ENCODE measurements at places on chromosomes 12 and 14.

DNA sequence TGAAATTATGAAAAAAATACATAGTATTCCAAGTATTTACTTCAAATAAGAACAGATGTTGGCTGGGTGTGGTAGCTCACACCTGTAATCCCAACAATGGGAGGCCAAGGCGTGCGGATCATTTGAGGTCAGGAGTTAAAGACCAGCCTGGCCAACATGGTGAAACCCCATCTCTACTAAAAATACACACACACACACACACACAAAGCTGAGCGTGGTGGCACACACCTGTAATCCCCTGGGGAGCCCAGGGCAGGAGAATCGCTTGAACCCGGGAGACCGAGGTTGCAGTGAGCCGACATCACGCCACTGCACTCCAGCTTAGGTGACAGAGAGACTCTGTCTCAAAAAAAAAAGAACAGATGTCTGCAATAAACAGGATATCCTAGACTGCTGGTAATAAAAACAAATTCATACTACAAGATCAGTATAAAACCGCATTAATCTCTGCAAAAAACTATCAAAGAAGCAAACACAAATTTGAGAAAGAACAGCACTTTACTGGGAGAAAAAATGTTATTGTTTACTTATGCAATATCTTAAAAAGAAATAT, 23.8 kb downstream of the EEA1 start:
- no peak for DNase-seq

DNA sequence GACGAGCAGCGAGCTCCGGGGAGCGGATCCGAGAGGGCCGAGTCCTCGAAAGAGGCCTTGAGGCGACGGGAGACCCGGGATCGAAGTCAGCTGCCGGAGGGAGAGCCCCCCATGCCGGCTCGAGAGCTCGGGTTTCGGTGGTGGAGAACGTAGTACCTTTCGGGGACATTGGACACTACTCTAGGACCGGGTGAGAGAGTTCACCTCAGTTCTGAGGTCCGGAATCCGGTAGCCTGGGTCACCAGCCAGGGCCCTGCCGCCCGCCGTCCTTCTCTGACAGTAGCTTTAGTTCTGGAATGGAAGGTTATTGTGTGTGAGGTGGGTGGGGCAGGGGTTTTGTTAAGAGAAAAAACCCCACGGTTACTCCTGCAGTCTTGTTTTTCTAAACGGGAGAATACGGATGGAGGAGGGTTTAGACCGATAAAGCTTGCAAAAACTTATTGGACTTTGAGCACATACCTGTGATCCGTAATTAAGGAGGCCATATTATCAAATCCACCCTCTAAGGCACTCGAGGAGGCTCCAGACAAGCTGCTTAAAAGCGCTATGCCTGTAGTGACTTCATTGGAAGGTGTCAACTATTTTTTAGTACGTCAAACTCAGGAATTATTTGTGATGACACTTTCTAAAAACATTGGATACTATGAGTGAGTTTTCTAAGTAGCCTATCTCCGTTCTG, 765 bp downstream of the SCYL2 start:
- peak; percentile 4 for DNase-seq

DNA sequence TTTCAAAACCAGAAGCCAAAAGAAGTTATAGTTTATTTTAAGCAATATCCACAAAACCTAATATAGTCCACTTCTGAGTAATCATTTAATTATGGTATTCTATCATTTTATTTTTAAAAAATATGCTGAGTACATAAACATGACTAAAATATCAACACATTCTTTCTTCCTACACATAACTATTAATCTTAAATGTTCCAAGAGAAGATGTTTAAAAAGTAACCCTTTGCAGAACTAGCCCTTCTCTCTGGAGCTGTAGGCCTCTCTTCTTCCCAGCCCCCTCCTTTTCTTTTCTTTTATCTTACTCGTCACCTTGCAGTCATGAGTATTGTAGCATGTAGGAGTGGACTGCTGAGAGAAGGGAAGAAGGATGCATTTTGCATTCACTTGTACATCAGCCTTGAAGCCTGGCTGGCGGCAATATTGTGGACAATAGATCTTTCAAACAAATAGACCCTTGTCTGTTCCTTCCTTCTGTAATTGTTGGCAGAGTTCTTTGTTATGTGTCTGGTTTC, 941.9 kb downstream of the NRXN3 start:
- DNase-seq: no peak

DNA sequence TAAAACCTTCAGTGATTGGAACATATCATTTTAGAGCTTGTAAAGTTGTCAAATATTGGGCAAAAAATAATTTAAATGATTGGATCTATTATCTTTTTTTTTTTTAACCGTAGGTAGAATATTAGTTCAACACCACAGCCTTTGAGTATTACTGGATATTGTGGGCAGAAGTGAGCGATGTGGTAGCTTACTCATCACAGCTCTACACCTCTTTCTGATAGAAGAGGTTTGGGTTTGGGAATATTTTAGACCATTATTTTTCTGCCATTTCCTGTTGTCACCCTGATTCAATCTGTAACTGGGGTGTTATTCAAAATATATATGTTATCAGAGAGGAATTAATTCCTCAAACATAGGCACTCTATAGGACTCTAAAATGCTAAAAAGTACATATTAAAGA, 34.8 kb upstream of the SLC38A2 start:
- no peak for DNase-seq

- no peak for DNase-seq
These were observed 38.4 kb upstream of the BCL2L14 start for GRCh38 chr12:12032260-12032791.

GRCh38 chr12:103833095-103833775, 7.8 kb downstream of the NT5DC3 start:
- DNase-seq: no peak

DNA sequence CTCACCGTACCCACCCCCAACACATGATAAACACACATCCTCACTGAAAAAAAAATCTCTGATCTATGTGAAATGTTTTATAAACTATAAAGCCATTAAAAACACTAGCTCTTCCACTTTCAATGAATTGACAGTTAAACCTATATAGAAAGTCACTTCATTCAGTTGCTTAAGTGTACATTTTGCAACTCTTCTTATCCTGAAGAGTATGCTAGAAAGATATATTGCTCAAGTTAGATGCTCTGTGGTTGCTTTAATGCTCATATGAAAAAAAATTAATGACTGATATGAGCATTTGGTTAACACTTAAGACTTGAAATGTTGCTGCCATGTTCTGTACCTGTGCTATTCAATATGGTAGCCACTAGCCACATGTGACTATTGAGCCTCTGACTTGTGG, 21.0 kb upstream of the MIA2 start:
- DNase-seq: no peak

DNA sequence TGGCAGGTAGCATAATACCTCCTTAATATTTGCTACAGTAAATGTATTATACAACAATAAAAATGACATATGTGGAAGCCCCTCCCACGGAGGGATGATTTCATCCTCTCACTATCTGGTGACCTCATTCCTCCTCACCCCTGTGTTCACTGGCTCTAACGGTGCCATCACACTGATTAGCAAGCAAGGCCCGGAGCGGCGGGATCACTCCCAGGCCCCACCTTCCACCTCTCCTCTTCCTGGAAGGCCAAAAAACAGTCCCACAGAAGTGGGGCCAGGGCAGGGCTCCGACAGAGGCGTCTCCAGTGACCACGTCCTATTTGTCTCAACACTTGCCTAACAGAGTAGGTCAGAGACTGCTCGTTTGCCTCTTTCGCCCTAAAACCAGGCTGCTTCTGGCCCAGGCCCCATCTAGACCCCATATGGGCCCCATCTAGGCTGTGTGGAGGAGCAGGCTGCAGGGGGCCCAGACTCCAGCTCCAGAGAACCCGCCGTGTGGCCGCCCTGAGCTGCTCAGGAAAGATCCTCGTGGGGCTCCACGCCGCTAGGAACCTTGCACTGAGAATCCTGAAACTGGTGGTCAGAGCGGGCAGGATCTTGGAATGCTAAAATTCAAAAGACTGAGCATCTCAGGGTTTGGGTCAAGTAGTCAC, 3.7 kb downstream of the SELPLG start:
- DNase-seq: no peak

- no peak for DNase-seq
These were observed 14.7 kb upstream of the KRT86 start for GRCh38 chr12:52259657-52260243.

DNA sequence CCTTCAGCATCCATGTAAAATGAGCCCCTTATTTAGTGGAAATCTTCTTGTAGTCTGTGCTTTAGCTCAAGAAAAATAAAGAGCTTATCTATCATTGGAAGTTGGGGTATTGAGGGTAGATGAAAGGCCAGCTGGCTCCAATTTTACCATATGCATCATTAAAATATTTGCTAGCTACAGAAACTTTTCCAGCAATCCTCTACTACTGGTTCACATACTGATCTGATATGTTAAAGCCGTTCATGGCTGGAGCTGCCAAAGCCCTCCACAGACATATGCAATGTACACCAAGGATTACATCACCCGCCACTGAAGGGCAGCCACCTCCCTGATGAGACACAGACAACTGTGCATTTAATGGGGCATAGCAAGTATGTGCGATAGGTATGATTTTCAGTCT, 1205.3 kb downstream of the GALC start:
- no peak for DNase-seq

DNA sequence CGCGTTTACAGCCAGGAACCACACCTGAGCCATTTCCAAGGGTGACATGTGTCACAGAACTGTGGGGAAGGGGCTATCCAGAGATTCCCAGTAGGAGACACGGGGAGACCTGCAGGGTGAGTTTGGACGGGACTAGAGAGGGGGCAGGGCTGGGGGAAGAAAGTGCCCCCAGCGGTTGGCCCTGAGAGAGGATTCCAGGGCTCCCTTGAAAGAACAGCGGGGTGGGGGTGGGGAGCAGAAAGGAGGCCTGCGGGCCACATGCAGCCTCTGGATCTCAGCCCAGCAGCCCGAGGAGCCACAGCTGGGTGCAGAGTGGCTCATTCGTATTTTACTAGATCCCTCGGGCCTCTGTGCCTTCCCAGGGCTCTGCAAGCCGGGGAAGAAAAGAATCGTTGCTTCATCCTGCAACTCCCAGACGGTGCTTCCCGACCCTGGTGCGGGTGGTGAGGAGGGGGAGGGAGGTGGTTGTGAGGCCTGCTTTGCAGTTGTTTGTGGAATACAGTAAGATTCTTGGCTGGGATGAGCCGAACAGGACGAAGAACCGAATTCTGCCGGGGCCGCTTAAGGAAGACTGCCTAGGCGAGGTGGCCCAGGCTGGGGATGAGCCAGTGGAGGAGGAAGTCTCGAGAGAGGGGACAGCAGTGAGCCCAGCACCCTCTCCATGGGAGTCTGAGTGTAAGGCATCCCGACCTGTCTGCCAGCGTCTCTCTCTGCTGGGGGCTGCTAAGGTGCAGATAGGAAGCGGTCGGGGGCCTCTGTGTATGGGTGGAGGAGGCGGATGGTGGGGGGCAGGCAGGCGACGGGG, 36.1 kb upstream of the ANKRD9 start:
- DNase-seq: no peak

DNA sequence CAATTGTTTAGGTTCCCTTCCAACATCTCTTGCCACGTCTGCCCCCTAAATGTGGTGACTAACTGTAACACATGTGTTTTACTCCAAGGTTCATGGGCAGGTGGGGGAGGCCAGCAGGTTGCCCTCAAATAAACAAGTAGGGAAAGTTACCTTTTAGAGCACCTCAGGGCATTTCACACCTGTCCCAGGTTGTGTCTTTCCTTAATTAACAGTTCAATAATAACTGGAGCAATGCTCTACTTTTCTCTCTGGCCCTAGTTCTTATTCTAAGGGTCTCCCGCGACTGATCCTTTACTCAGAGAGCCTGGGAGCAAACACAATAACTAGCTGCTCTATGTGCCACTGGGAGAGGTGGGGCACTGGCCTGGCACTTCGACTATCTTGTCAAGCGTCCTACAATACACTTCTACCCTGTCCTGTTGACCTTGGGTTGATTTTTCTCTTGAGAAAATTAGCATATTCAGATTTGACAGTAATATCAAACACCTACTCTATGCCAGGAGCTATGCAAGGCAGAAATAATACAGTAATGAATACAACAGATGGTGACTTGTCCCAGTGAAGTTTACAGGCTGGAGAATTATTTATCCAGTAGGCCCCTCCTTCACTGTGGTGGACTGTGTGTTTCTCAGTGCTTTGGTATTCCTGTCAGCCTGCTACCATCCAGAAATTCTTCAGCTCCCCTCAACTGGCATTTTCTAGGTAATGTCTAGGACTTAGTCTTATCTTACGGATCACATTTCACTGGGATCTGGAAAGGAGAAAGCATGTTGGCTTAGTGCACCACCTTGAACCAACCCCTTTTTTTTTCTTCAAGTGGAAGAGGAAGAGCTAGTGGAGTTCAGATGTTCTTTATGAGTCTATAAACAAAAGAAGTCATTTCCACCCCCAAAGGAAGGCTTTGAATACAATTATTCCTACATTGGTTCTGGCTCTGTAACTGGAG, 202.6 kb downstream of the CRADD start:
- DNase-seq: no peak

- no peak for DNase-seq
These were observed 9.1 kb upstream of the RNF34 start for GRCh38 chr12:121390856-121391255.

DNA sequence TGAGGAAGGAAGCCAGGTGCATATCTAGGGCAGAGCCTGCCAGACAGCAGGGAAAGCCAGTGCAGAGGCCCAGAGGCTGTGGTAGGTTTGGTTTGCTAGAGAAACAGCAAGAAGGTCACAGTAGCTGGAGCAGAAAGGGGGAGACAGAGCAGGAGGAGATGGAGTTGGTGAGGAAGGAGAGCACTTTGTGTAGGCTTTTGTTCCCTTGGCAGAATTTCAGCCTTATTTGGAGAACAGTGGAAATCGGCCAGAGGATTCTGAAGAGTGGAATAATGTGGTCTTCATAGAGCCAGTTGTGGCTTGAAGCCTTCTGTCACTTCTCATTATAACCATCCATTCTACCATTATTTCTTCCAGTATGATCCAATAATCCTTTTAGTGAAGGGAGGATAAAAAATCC, 212.9 kb upstream of the FAR2 start:
- DNase-seq: no peak

GRCh38 chr14:35159742-35160409, 37.5 kb downstream of the PRORP start:
- no peak for DNase-seq

DNA sequence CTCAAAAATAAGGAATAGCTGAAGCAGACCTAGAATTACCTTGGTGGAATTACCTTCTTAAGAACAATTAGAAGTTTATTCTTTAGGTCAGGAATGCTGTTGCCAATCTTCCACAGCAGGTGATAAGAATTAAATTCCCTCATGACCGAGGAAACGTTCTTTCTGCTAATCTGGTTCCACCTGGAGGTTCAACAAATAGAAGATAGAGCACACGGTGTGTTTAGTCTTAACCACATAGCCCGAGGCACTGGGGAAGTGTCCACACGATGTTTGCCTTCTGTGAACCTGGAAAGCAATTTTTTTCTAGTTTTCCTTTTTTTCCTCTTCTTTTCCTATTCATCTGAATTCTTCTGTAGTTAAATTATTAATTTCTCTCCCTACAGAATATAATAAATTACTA, 906.9 kb downstream of the NRXN3 start:
- no peak for DNase-seq

- DNase-seq: peak; percentile 4
These were observed 308.0 kb downstream of the ITPR2 start for GRCh38 chr12:26524862-26525465.

DNA sequence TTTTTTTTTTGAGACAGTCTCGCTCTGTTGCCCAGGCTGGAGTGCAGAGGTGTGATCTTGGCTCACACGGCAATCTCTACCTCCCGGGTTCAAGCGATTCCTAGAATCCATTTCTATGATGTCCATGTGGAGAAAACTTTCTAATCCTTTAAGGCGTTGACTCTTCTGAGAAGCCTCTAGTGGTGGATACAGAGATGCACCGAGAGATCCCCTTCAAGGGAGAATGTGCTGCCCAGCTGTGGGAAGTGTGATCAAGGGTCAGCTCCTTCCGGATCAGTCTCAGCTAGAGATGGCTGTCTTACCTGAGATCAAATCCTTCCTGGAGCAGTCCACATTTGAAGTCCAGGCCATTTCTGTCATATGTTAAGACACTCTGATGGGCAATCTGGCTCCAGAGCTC, 92.7 kb upstream of the HECTD1 start:
- DNase-seq: no peak
